ENCODE measurements at places on chromosomes 12 and 14.

DNA sequence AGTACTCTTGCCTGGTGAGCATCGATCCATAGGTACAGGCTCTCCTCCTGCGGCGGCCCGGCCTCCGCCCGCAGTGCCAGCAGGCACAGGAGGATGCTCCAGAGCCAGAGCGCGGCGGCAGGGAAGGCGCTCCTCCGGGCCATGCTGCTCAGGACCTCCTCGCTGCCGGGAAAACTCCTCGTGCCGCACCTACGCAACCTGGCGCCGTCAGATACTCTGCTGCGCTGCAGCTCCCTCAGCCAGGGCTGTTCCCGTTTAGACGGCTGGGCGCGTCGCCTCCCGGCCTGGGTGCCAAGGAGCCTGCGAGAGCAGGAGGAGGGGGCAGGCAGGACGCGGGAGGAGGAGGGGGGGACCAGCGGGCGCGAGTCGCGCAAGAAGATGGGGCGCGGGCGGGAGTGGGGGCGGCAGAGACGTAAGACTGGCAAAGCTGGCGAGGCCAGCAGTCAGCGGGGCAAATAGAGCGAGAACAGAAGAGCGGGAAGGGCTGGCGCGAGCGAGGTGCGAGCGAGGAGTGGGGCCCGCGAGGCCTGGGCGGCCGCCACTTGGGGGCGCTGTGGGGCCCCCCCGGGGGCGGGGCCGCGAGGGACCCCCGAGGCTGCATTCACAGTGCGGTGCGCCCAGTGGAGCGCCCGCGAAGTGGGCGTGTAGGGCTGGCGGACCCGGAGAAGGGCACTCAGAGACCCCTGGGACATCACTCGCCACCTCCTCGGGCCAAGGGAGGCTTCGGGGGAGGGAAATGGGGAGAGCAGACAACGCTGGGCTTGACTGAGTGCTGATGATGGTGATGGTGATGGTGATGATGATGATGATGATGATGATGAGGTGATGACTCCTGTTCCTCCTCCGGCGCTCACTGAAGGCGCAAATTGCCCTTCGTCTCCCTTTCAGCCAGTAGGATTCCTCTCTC is at the start of gene WIF1:
WIF1 (minus strand) TSS at position 257 of the 907 bp plus-strand sequence; CDS start at position 143, 114 bp downstream.
- DNase-seq = no peak

DNA sequence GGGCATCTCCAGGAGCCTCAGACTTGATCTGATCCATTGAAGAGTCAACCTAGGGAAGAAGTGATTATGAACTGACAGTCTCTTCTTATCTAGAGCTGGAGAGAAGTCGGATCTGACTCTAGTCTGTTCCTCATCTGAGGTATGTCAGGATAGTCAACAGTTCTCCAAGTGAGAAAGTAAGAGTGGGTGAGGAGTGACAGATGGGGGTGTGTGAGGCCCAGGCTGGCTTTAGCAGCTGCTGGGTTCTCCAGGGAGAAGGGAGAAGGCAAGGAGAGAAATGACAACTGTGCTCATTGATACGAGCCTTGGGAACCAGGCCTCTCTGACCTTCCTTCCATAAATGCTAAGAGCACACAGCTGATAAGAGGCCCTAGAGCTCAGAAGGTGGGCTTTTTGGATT is 53.3 kb downstream of the IRAK3 start:
- no peak for DNase-seq

- DNase-seq = no peak
These were observed 10.9 kb downstream of the NOC4L start for GRCh38 chr12:132154941-132155770.

- DNase-seq = no peak
These were observed 141.0 kb downstream of the PAH start for GRCh38 chr12:102776041-102776440.

- DNase-seq = peak; percentile 56
These were observed 8.3 kb downstream of the CISTR start for GRCh38 chr12:53743266-53744129.

- no peak for DNase-seq
These were observed 42.8 kb downstream of the RPGRIP1 start for GRCh38 chr14:21322716-21323115.

- DNase-seq = no peak
These were observed 1.1 kb downstream of the RHNO1 start for GRCh38 chr12:2877953-2878732.

- DNase-seq = no peak
These were observed 1.5 kb upstream of the EFS start for GRCh38 chr14:23366426-23366921.

GRCh38 chr12:10571141-10571540 is 42.3 kb downstream of the MAGOHB start:
- no peak for DNase-seq

- DNase-seq = no peak
These were observed 8.4 kb upstream of the PGF start for GRCh38 chr14:74963705-74964271.

- DNase-seq = no peak
These were observed 8.1 kb downstream of the PTPN6 start for GRCh38 chr12:6959058-6959804.

DNA sequence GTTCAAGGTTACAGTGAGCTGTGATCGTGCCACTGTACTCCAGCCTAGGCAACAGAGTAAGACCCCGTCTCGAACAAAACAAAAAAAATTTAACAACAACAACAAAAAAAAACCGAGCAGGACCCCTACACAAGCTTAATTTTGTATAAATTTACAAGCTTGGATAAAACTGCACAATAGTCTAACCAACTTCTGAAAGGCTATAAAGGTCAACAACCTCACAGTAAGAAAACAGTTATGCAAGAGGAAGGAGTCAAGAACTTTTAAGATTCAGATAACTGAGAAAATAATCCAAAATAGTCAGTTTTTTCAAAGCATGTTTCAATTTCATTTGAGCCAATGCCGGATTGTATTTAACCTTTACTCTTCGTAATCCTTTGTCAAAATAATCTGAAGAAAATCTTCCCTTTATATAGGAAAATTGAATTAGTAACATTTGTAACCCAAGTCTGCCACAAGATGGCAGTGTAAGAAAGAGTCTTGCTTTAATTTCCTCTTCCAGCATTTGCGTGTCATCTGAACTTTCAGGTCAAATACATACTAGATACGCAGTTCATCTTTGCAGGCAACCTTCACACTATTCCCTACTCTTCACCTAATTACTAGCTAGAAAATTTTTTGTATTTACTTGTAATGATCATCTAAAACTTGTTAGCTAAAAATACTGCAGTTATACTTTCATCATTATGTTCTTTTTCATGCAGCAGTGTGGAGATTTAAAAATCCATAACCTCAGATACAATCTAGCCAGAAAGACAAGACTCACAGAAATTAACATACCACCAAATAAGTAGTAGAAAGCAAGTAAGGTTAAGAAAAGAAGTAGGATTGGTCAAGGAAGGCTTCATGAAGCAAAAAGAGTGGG is 5.8 kb downstream of the CCNB1IP1 start:
- no peak for DNase-seq

DNA sequence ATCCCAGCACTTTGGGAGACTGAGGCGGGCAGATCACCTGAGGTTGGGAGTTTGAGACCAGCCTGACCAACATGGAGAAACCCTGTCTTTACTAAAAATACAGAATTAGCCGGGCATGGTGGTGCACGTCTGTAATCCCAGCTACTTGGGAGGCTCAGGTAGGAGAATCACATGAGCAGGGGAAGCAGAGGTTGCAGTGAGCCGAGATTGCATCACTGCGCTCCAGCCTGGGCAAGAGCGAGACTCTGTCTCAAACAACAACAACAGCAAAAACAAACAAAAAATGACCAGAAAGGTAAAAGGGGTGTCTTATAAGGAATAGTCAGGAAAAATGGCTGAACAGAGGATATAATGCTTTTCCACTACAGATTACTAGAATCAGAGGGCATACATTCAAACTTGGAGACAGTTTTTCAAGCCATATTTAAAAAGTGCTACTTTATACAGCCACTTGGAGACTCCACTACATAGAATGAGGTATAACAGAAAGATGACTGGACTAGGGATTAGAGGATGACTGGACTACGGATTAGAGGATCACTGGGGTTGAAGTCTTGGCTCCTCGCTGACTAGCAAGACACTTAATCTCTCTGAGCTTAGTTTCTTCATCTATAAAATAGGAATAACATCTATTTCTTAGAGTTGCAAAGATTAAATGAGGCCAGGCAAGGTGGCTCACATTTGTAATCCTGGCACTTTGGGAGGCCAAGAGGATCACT is 4.9 kb upstream of the CS start:
- DNase-seq = no peak

DNA sequence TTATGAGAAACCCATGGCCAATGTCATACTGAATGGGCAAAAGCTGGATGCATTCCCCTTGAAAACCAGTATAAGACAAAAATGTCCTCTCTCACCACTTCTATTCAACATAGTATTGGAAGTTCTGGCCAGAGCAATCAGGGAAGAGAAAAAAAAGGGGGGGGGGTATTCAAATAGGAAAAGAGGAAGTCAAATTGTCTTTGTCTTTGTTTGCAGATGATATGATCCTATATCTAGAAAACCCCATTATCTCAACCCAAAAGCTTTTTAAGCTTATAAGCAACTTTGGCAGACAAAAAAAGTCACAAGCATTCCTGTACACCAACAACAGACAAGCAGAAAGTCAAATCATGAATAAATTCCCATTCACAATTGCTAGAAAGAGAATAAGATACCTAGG is 19.5 kb downstream of the GLIPR1L1 start:
- DNase-seq = no peak

DNA sequence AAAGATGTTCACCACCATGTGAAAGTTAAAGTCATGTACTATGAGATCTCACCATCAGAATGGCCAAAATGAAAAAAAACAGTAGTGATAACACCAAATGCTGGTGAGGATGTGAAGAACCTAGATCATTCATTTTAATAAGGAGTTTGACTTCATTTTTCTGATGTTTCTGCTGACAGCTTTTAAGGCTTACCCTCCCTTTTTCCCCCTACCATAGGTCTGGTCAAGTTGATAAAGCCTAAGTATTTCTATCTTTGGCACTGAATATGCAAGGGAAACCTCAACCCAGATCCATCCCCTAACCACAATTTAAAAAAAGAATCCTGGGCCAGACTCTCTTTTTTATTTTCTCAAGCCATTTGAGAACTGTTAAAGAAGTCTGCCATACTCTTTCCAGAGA is 689.6 kb upstream of the FOXG1 start:
- DNase-seq = no peak

DNA sequence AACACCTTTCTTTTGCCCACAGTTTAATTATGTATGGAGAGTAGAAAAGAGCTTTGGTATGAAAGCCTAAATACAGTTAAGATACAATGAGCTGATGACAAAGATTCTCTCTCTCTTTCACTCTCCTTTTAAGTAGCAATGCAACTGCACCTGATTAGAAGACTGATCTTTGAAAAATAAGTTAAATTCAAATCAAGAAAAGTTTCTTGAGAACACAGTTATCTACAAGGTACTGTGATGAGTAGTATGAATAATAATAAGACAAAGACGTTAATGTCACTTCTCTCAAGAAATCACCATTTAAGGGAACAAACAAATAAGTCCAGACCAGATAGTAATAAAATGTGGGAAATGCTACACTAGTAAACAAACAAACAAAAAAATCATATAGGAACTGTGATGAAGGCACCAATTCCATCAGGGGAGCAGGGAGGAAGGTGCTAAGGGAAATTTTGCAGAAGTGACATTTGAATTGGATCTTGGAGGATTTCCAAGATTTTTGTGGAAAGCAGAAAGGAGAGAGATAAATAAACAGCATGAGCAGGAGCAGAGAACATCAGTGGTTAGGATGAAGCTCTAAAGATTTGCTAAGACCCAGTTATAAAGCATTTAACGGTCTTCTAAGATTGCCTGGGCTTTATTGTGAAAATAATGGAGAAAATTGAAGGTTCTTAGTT is 65.2 kb upstream of the STK38L start:
- no peak for DNase-seq

- DNase-seq = no peak
These were observed 20.1 kb upstream of the PPFIA2 start for GRCh38 chr12:81779216-81779615.

- DNase-seq = no peak
These were observed 77.6 kb downstream of the PITPNM2 start for GRCh38 chr12:123073292-123073691.

- DNase-seq = no peak
These were observed 224.3 kb upstream of the AMIGO2 start for GRCh38 chr12:47303995-47304560.

GRCh38 chr14:53692885-53693284 is 263.7 kb downstream of the BMP4 start:
- DNase-seq = no peak

DNA sequence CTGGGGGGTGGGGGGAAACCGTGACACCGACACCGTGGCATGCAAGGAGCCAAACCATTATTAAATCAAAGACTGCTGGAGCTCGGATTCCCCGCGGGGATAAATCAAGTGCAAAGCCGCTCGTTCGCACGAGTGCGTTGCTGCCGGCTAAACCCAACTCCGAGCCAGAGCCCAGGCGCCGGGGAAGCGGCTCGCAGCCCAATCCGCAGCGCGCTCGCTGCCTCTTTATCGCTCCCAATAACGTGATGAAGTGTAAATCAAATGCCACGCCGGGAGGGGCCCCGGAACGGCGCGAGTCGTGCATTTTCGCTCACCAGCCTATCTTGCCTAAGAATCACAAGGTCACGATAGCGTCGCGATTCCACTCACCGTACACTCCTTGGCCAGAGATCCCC is 1.3 kb downstream of the MDGA2 start:
- DNase-seq = no peak

DNA sequence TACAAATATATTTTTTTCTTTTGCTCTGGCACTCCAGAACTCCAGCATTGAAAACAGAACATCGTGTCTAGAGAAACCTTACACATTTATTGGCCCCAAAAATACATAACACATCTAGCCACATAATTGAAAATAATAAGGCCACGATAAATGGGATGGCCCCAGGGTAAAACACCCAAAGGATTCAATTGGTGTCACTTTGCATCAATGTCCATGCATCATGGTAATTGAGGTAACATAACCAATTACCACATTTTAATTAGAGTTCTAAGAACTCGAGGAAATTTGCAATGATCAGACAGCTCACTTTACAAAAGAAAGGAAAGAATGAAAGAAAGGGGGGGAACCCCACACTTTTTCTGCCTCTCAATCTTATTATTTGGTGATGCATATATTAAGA is 151.8 kb upstream of the NPAS3 start:
- DNase-seq = no peak

GRCh38 chr12:52310622-52311284 is 10.4 kb downstream of the KRT83 start:
- DNase-seq = no peak

DNA sequence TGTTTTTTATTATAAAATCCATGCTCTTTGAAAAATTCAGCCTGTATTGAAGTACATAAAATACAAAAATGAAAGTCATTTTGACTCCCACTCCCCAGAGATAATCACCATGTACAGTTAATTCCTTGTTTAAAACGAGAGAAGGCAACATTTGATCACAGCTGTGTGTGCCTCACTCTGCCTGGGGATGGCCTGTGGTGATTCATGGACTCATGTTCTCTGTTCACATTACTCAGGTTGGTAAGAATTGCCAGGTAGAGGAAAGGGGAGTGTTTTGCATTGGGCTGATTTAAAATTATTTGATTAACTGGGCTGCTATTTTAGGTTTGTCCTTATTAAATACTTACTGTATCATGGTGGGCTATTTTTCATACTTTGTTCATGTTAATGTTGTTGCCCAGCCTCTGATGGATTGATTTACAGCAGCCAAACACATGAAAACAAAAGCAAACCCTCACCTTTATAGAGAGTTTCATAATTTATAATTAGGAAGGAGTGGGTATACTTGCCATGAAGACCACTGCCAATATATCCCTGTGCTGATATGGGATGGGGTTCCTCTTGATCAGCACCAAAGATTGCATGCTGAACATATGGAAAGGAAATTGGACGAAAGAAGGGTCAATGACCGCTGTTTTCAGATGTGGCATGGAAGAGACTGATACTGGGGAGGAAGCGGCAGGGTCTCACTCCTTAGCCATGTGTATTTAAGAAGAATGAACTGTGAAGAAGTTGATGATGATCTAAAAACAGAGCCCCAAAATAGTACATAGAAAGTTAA is 3.0 kb downstream of the ZBTB1 start:
- no peak for DNase-seq

All from stimulated activated CD8-positive, alpha-beta memory T cell treated with anti-CD3 and anti-CD28 coated beads, Interleukin-12 subunit alpha, Interleukin-12 subunit beta, amount 100 ng/mL, for 1 hour (primary cell).